Stimulated activated CD8-positive, alpha-beta memory T cell treated with anti-CD3 and anti-CD28 coated beads, Interleukin-4, amount 100 ng/mL, for 48 hours (primary cell): ENCODE measurements at places on chromosomes 4 and X.
A peak's percentile ranks its signal among the peaks of the same experiment; 100 is the strongest.

DNA sequence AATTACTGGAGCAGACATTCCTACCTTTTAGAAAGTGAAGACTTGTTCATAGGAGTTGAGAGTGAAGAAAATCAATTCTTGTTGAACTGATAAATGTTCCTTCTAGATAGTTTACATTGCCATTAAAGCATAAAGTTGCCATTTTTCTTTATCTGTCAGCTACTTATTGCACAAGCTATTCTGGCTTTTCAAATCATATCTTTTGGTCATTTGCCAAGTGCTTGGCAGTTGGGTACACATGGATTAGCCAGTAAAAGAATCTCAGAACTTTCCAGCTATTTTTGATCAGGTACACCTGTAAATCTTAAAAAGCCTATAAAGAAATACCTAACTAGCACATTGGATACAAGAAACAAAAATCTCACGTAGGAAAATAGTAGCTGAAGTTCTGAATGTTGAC lies 56.4 kb upstream of the PNPLA4 start:
- DNase-seq = no peak

DNA sequence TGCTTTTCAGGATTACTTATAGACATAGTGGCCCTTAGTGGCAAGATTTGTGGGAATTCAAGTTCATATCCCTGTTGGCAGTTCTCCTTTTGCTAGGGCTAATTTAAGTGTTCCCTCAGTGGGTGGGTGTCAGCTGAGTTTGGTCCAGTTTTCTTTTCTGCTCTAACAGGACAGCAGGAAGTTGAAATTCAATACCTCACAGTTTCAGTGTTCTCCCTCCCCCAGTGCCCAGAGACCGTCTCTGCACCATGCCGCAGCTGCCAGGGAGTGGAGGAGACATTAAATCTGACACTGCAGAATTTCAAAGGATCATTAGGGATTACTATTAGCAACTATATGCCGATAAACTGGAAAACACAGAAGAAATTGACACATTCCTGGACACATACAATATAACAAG lies 50.7 kb downstream of the UBE2NL start:
- DNase-seq = no peak

DNA sequence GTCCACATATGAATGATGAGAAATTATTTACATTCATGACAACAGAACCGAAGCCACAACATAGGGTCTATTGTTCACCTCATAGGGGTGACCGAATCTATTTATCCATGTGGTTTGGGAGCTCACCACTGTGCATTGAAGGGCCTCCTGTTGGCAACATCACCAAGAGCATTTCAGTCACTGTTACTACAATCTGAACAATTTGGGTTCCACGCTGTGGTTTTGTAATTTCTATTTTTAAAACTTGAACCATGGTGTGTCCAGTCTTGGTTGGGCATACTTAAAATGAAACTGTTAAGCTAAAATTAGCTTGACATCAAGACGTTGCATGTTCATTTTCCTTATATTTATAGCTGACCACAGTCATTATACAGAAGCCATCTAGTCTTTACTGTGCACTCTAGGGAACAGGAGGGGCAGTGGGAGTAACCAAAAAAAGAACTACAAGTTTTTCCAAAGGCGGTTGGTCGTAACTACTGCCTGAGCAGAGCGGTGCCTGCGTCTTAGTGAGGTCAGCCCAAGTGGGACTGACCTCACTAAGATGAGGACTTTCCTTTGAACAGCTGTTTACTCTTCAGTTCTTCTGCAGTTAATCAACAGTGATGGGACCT lies 192.1 kb downstream of the SPRY1 start:
- no peak for DNase-seq

DNA sequence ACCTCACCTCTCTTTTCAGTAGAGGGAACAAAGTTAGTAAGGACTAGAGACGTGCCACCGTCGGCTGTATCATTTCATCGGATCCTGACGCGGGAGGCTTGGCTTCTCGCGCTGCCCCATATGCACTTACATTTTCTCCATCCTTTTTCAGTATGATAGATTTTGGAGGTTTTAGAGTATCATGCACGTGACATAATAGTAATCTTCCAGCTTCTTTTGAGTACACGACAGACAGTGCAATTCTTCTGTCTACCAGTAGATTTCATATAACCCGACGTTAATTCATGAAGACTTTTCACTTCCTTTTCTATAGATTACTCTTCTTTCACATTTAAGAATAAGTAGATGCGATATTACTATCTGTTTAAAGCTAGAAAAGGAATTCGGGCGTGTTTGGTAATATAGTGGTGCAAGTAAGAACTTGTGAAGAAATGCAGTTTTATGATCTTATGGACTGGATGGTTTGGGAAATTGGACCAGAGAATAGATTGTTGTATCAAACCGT lies 1.0 kb downstream of the CDS1 start:
- no peak for DNase-seq

DNA sequence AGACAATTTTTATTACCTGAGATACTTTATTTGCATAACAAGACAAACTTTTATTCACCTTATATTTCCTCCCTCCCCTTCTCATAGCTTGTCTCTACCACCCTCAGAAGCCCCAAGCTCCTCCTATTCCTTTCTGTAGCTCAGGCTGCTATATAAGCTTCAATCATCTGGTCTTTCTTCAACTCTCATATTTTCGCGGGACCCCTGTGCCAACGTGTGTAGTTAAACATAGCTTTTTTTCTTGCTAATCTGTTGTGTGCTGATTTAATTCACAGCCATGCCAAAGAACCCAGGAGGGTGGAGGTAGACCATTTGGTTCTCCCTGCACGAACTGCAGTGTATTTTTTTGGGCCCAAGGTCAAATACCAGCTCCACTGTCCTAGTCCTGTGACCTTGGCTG lies 21.1 kb upstream of the CD38 start:
- no peak for DNase-seq

GRCh38 chrX:137052643-137053235 lies 18.9 kb upstream of the GPR101 start:
- DNase-seq = peak; percentile 49

DNA sequence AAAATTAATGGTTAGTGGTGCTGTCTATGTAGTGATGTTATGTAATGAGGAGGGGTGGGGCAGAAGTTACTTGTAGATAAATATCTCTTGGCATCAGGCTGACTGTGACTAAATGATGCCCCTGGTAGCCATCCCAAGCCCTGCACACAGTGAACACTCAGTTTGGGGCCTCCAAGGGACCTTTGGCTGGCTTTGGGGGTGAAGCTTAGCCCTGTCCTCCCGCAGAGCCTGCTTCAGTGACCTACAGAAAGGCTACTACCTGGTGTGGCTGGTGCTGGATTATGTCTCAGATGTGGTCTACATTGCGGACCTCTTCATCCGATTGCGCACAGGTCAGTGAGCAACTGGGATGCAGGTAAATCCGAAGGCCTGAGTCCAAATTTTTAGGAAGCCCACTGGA lies 7.8 kb downstream of the CNGA2 start:
- DNase-seq = no peak

GRCh38 chr4:139665690-139666529 lies at the start of gene MGST2:
Gene MGST2 (plus strand): TSS chr4:139665819. CDS start chr4:139666020, 201 bp downstream.
- peak; percentile 53 for DNase-seq

- DNase-seq = no peak
Measured at GRCh38 chr4:169791062-169791461, 33.3 kb upstream of the HPF1 start.

GRCh38 chr4:155819066-155819465 lies 47.0 kb downstream of the ASIC5 start:
- DNase-seq = no peak

DNA sequence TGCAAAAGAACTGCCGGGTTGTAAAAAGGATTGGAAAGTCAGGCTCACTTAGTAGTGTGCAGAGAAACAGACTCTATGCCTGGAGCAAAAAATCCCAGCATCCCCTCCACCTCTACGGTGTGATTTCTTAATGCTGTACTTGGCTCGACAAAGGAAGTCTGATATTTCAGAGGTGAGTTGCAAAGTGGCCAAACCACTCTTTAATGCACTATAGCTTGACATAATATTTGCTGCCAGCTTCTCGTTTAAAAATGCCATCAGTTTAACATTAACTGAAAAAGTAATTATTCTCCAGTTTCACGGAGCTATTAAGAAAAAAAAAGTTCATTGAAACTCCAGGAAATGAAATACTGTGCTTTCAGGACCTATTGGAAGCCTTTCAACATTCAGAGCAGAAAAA lies 448.3 kb upstream of the ZFP42 start:
- DNase-seq = no peak

DNA sequence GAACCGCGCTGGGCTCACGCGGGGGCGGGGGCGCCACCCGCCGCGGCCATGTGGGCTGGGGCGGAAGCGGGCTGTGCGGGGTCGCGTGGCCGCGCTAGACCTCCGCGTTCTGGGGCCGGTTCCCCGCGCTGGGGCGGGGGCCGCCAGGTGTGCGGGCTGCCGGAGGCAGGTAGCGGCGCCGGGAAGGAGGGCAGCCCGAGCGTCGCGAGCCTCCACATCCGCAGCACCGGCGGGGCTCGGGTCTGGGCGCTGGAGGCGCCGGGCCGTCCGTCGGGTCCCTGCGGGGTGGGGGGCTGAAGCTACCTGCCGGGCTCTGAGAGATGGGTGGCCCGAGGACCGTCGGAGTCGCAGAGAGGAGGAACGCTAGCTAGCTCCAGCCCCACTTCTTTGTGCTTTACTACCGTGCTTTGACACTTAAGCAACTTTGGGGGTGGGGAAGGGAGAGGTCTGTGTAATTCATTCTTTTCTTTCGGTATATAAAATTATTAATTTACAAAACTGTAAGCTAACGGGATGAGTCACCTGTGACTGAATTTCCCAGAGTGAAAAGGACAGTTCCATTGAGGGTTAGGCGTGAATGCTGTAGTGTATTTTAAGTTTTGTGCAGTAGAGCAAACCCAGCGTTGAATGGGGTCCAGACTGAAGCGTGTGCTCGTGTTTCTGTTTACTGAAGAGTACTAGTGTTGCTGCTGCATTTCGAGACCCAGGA lies 689 bp downstream of the METAP1 start:
- DNase-seq = peak; percentile 47

GRCh38 chrX:120629667-120630537 lies at the start of gene C1GALT1C1:
Gene C1GALT1C1 (minus strand): TSS chrX:120630054. CDS start chrX:120627166, 2,888 bp downstream.
- DNase-seq = peak; percentile 89

DNA sequence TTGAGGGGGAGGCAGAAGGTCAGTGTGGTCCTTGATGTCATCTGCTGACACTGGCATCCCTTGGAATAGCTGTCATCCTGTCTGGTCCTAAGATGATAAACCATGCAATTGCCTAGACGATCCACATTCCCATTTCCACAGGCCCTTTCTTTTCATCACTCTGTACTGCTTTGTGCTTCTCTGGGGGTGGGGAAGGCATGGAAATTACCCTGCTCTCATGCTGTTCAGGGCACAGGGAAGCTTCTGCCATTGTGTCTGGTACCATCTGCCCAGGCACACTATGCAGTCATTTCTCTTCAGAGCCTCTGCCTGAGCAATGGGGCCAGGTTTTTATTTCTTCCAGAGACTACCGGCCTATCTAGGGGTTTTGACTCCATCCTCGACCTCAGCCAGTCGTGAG lies 49.7 kb upstream of the ELOVL6 start:
- DNase-seq = no peak

DNA sequence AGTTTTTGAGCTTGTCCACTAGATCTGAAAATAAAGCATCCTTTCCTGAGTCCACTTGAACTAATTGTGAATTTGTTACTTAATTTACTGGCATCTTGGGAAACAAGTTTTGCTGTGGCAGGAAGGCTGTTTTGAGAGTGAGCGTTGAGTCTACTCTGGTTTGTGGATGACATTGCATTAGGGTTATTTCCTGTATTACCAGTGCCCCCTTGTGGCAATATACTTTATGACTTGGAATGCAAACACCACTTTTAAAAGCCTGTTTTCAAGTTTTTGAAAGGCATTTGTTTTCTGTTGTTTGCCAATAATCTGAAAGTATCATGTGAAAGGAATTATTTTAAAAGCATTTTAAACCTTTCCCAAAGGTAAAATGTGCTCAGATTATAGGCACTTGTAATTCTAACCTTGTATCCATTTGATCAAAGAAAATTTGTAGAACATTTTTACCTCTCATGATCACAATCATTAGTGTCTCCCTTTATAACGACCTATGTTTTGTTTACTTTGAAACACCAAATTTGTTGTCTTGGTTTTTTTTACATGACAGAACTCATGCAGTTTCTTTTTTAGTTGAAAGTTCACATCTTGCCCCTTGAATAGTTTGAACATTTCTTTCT lies 18.0 kb upstream of the CYP2U1 start:
- no peak for DNase-seq

DNA sequence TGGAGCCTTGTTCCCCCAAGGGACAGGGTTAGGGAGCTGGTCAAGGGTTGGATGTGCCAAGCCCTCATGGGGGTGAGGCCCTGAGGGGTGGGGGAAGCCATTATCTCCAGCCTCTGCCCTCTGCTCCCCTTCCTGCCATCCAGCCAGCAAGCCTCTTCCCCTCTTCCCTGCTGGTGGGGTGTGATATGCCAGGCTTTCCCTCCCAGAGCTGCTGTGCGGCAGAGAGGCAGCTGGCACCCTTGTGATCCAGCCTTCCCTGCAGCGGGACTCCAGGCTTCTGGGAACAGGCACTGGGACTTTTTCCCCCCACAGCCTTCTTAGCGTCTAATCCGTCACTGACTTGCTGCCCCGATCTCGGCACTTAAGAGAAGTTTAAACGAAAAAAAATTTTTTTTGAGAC lies 6.3 kb downstream of the SSR4 start:
- no peak for DNase-seq

- DNase-seq = no peak
Measured at GRCh38 chr4:159600061-159600460, 497.2 kb downstream of the RAPGEF2 start.

- no peak for DNase-seq
Measured at GRCh38 chr4:138184886-138185285, 57.3 kb downstream of the SLC7A11 start.

DNA sequence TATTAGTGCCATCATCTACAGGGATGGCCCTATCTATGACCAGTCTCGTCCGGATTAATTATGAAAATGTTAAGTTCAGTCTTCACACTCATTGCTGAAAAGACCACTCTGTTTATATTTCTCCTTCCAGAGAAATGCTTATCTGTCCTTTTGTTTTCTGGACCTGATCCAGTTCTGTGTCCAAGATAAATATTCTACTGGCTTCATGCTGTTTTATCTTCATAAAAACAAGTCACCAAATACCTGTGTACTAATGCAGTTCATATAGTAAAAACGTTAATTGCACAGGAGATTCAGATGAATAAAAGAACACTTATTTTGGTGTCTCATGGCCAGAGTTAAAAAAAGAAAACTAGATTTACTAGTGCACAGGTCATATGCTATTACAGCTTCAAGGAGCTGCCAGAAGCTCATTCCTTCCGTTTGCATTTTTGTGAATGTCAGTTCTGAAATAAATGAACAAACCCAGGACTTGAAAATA lies 17.3 kb downstream of the FNIP2 start:
- DNase-seq = no peak

DNA sequence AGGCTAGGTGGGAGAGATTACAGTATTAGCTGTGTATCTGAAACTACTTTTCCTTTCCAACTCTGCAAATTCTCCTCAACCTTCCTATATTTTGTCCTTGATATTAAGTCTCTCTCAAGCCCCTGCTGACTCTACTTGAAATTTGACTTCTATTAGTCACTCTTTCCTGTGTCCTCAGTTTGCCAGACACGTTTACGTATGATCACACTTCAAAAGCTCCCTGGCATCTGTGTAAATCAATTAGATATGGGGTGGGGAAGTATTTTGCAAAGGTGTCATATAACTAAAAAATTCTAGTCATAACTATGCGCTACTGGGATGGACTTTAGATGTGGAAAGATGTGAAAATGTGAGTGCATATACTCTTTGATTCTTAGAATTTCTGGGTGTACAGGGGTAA lies 67.4 kb upstream of the ARHGAP24 start:
- DNase-seq = no peak
